ENCODE measurements at places on chromosomes 3 and 15.

- ATAC-seq: no peak
Observed at GRCh38 chr3:120506076-120506827, 55.5 kb upstream of the FSTL1 start.

- ATAC-seq: no peak
Observed at GRCh38 chr15:28921919-28922706, 36.3 kb downstream of the APBA2 start.

GRCh38 chr15:57696146-57696545, 10.4 kb upstream of the POLR2M start:
- no peak for ATAC-seq

- ATAC-seq: peak; percentile 22
Observed at GRCh38 chr3:55647670-55648069, 160.6 kb upstream of the WNT5A start.

Data from esophagus mucosa (tissue), 1 donor.